ENCODE measurements at places on chromosomes 11 and 22.

- no peak for DNase-seq
These were observed 182.2 kb upstream of the SYT13 start for GRCh38 chr11:45468267-45468856.

DNA sequence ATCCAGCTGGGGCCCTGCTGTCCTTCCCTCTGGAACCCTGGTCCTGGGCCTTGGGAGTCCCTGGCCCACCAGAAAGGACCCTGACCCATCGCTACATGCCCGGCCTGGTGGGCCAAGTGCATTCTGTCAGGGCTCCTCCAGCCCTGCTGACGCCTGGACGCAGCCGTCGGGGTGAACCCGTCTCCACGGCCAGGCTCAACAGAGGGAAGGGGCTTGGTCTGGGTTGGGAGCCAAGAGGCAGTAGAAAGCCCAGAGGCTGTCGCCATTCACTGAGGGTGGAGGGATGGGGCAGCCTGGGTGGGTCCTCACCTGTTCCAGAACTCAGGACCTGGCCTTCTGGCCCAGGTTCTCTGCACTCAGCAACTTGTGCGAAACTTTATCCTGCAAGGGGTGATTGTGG is 39.0 kb downstream of the TOLLIP start:
- no peak for DNase-seq

- DNase-seq = no peak
These were observed 128.0 kb downstream of the DSCAML1 start for GRCh38 chr11:117669062-117669461.

GRCh38 chr11:9146477-9146876 is 55.1 kb upstream of the SCUBE2 start:
- no peak for DNase-seq

DNA sequence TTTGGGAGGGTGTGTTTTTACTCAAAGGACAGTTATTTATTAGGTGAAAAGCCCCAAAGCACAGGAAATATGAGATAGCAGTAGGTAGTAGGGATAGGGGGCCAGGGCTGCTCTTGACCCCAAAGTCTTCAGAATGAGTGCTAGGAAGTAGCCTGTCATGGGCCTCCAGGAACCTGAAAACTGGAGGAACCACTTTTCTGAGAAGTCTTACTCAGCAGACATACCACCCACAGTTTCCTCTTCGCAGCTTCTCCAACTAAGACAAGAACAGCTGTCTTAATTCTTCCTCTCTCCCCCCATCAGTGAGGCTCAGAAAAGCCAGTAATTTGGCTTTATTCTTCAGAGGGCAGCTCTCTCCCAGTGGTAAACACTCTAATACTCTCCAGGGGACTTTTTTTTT is 84.0 kb upstream of the CTSC start:
- DNase-seq = peak; percentile 34

DNA sequence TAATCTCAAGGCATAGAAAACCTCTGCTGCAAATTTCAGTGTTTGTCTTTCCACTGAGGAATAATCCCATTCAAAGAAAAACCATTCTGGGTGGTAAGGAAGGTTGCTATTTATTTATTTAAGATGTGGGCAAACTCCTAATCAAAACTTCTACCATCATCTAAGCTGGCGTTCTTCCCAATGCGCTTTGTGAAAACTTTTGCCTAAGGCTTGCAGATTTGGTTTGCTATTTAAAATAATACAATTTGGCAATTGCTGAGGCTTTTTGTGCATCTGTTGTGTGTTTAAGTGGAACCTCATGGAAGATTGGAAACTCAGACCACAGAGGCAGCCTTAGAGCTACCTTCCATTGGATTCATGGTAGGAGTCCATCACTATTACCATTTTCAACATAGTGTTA is 309.0 kb downstream of the BLID start:
- DNase-seq = no peak

GRCh38 chr11:68206211-68206610 is 6.9 kb downstream of the KMT5B start:
- peak; percentile 69 for DNase-seq

- peak; percentile 16 for DNase-seq
These were observed 88.1 kb downstream of the RRAS2 start for GRCh38 chr11:14270690-14271542.

GRCh38 chr11:95461858-95462257 is 230.9 kb upstream of the SESN3 start:
- DNase-seq = no peak

- DNase-seq = no peak
These were observed 74.4 kb downstream of the MS4A13 start for GRCh38 chr11:60589611-60590010.

- no peak for DNase-seq
These were observed 56.3 kb downstream of the KREMEN1 start for GRCh38 chr22:29128891-29129807.

GRCh38 chr11:93481279-93481678 is 61.9 kb downstream of the SMCO4 start:
- DNase-seq = no peak

- no peak for DNase-seq
These were observed 6.8 kb upstream of the SART1 start for GRCh38 chr11:65954771-65955170.

DNA sequence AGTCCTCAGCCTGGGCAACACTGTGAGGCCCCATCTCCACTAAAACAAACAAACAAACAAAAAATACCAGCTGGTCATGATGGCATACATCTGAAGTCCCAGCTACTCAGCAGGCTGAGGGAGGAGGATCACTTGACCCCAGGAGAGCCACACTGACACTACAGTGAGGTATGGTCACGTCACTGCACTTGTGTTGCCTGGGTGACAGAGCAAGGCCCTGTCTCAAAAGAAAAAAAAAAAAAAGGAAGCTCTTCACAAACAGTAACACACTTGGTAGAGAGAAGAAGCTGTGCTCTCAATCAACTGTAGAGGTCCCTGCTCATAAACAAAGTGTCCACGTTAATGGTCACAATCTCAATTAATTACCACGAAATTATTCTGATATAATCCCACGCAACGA is 401.6 kb upstream of the CCDC90B start:
- DNase-seq = no peak

- DNase-seq = no peak
These were observed 119.4 kb upstream of the MTMR2 start for GRCh38 chr11:96043291-96043690.

GRCh38 chr11:57131080-57131790 is 50.5 kb upstream of the LRRC55 start:
- DNase-seq = no peak

GRCh38 chr11:15970506-15971214 is 385.7 kb downstream of the SOX6 start:
- no peak for DNase-seq

- DNase-seq = no peak
These were observed 46.3 kb upstream of the RAPSN start for GRCh38 chr11:47495011-47495855.

GRCh38 chr11:125441648-125442410 is 54.2 kb downstream of the FEZ1 start:
- DNase-seq = no peak

- no peak for DNase-seq
These were observed 63.0 kb downstream of the PARVG start for GRCh38 chr22:44243761-44244160.

GRCh38 chr11:121328176-121328966 is 35.8 kb downstream of the SC5D start:
- DNase-seq = peak; percentile 48

GRCh38 chr11:117478126-117478860 is 150.6 kb downstream of the CEP164 start:
- DNase-seq = no peak

- no peak for DNase-seq
These were observed 353.5 kb upstream of the B3GAT1 start for GRCh38 chr11:134765565-134765964.

GRCh38 chr11:66953081-66953833 is 4.9 kb downstream of the PC start:
- DNase-seq = no peak

GRCh38 chr11:102306817-102307726 is 10.2 kb upstream of the BIRC3 start:
- peak; percentile 77 for DNase-seq

Measured in CD4-positive, alpha-beta T cell treated with Interleukin-21 for 1 hour (primary cell).